Hematopoietic multipotent progenitor cell treated with erythropoietin and hydrocortisone succinate and interleukin-3 and kit ligand, for 15 days (in vitro differentiated cells): ENCODE measurements at places on chromosomes 6 and 20.

- DNase-seq: no peak
Measured at GRCh38 chr20:46964618-46965455, 70.2 kb downstream of the EYA2 start.

DNA sequence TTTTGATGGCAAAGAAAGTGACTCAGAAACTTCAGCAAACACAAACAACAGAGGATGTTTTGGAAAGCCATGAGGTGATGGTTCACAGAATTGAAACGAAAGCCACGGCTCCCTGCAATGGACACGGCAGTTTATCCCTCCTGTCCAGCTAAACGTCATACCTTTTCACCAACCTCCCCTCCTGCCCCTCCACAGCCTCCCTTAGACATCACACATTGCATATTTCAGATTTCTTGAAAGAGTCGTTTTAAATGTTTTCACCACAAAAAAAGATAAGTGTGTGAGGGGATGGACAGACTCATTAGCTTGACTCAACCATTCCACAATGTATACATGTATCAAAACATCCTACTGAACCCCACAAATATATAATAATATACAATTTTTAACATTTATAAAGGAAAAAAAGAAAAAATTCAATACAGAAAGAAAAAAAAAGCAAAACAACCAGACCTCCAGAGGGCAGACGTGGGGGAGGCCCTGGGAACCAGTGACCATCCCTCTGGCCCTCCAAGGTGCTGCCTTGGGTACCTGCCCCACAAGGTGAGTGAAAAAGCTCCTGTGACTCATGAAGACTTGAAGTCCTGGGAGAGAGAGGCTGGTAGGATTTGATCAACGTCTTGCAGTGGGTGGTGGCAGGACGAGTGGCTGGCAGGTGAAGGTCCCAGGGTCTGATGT is 117.2 kb upstream of the THBS2 start:
- no peak for DNase-seq

- DNase-seq: peak; percentile 3
Measured at GRCh38 chr20:10316582-10316981, 98.0 kb downstream of the SNAP25 start.

DNA sequence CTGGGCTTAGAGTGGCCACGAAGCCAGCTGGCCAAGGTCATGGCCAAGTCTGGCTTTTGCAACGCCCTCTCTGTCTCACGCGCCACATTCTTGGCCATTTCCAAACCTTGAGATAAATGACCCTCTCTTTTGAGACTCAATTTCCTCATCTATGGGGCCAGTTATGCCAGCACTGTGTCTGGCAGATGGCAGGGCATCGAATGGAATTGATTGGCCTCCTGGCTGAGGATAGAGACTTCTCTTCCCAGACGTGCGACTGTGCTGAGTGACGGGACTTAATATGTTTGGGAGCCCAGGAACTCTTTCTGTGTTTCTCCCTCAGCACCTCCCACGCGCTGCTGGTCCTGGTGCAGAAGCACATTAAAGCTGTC is 7.6 kb downstream of the BPIFB2 start:
- DNase-seq: no peak

DNA sequence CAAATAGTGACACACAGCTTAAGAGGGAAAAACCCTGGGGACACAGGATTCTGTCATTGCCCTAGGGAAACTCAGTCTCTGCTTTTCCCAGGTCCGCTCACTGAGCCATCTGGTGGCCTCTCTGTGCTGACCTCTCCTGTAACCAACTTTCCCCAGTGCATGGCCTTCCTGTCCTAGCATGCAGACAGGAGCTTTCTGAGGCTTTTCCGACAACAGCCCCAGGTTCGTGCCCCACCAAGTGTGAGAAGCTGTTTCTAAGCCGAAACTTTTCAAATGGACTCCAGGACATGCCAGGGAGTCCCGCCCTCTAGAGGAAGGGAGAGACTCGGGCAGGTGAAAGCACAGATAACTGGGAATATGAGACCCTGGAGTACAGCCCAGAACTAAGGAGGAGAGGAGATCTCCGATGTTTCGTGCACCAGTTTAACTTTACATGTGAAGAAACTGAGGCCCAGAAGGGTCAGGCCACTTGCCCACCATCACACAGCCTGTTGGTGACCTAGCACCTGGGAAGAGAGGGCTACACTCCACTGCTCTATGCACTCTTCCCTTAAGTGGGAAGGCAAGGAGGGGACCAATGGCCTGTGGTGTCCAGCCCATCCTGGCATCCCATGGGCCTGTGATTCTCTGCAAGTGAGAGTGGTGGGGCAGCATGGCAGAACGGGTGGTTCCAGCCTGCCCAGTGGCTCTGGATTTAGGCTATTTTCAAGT is 46.2 kb downstream of the RPP40 start:
- no peak for DNase-seq

GRCh38 chr6:136201732-136202131 is 48.4 kb downstream of the MTFR2 start:
- no peak for DNase-seq

GRCh38 chr20:33812152-33812849 is 1.2 kb downstream of the CHMP4B start:
- DNase-seq: peak; percentile 43

DNA sequence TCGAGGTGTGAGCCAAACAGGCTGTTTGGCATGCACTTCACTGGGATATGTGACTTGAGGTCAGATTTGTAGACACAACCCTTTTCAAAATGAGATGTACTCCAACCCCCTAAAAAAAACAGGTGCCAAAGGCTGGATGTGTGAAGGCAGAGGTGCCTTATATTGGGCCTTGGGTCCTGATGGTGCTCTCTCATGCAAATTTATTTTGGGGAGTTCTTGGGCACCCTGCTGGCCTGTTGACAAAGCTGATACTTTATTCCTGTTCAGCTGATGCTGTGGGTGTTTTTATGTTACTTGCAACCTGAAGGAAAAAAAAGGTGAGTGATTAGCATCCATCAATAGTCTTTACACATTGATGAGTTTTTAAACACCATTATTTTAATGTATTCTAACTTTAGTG is 121.5 kb downstream of the DNAH8 start:
- no peak for DNase-seq

- DNase-seq: peak; percentile 87
Measured at GRCh38 chr6:34888874-34889555, at the start of gene ANKS1A. Gene ANKS1A (plus strand): TSS chr6:34889255. CDS start chr6:34889403, 148 bp downstream.
